PC-9 (cell line): ENCODE measurements at places on chromosomes 5 and 9.

GRCh38 chr5:178199581-178200434, 4.5 kb upstream of the HNRNPAB start:
- no peak overlapping the region for H3K27ac ChIP-seq
- H3K4me3 ChIP-seq: no peak overlapping the region

- no peaks in the 10 kb centered on the region for H3K36me3 ChIP-seq
- no peak overlapping the region for H3K4me3 ChIP-seq
- no peak overlapping the region for H3K27ac ChIP-seq
- DNase-seq: no peak
- H3K4me1 ChIP-seq: no peaks in the 10 kb centered on the region
These were observed 536.5 kb downstream of the CDK5RAP2 start for GRCh38 chr9:120043448-120043847.

- H3K27me3 ChIP-seq: no peaks in the 10 kb centered on the region
These were observed 17.0 kb downstream of the CDK5RAP2 start for GRCh38 chr9:120562861-120563443.

DNA sequence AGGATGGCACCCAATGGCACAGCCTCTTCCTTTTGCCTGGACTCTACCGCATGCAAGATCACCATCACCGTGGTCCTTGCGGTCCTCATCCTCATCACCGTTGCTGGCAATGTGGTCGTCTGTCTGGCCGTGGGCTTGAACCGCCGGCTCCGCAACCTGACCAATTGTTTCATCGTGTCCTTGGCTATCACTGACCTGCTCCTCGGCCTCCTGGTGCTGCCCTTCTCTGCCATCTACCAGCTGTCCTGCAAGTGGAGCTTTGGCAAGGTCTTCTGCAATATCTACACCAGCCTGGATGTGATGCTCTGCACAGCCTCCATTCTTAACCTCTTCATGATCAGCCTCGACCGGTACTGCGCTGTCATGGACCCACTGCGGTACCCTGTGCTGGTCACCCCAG, 25.4 kb downstream of the HRH2 start:
- DNase-seq: no peak
- peaks cover 100% of the 10 kb centered on the region for H3K27me3 ChIP-seq
- no peak overlapping the region for H3K27ac ChIP-seq

- DNase-seq: no peak
- no peak overlapping the region for H3K27ac ChIP-seq
- no peaks in the 10 kb centered on the region for H3K36me3 ChIP-seq
- H3K4me3 ChIP-seq: no peak overlapping the region
These were observed 21.6 kb downstream of the KLF9 start for GRCh38 chr9:70392850-70393249.

GRCh38 chr9:136629879-136630661, 32.6 kb upstream of the EGFL7 start:
- peak; percentile 80 for DNase-seq
- H3K36me3 ChIP-seq: no peaks in the 10 kb centered on the region
- H3K4me1 ChIP-seq: 0 out of 2 replicates have a peak, but pooled peaks cover 1% of the 10 kb centered on the region
- H3K27ac ChIP-seq: no peak overlapping the region

DNA sequence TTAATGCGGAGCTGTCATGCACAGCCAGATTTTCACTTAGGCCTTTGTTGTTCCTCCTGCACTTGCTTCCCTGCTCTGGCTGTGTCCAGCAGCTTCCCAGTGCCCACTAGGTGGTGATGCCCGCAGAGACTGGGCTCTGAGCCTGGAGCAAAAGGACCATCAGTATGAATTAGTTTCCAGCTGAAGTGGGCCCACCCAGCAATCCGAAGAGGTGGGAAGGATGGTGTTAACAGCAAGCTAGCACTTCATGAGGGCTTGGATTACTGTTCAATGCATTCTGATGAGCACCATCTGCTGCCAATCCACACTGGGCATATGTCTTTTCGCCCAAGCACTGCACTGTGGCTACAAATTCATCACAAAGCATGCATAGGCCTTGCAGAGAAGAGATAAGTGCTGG, 459.1 kb downstream of the SPOCK1 start:
- no peaks in the 10 kb centered on the region for H3K36me3 ChIP-seq
- H3K4me3 ChIP-seq: no peak overlapping the region
- no peak overlapping the region for H3K27ac ChIP-seq
- no peaks in the 10 kb centered on the region; the same call in 1 of the 2 replicates for H3K4me1 ChIP-seq
- DNase-seq: no peak

- H3K27ac ChIP-seq: no peak overlapping the region
- no peaks in the 10 kb centered on the region for H3K36me3 ChIP-seq
- DNase-seq: no peak
- H3K4me3 ChIP-seq: no peak overlapping the region
These were observed 473.7 kb upstream of the PTGER4 start for GRCh38 chr5:40206030-40206429.

GRCh38 chr9:89536600-89536999, 38.7 kb upstream of the SEMA4D start:
- no peaks in the 10 kb centered on the region for H3K4me1 ChIP-seq
- no peak for DNase-seq
- H3K4me3 ChIP-seq: no peak overlapping the region

DNA sequence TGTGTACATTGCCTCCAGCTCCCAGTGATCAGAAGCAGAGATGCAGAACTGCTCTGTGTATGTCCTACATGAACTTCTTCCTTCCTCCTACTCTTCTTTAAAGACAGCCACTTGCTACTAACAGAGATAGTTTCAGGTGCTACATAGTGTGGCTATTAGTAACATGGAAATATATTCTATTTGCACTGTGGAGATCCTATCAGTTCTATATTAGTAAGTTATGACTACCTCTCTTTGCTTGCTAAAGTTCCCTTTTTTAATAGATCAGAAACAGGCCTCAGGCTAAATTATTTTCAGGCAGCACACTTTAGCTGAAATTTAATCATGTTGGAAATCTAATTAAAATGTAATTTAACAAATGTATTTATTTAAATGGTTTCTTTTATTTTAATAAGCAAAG, 64.4 kb upstream of the TNFSF8 start:
- no peak overlapping the region for H3K27ac ChIP-seq
- H3K36me3 ChIP-seq: no peaks in the 10 kb centered on the region
- peaks cover 13% of the 10 kb centered on the region; the same call in 1 of the 2 replicates for H3K27me3 ChIP-seq

DNA sequence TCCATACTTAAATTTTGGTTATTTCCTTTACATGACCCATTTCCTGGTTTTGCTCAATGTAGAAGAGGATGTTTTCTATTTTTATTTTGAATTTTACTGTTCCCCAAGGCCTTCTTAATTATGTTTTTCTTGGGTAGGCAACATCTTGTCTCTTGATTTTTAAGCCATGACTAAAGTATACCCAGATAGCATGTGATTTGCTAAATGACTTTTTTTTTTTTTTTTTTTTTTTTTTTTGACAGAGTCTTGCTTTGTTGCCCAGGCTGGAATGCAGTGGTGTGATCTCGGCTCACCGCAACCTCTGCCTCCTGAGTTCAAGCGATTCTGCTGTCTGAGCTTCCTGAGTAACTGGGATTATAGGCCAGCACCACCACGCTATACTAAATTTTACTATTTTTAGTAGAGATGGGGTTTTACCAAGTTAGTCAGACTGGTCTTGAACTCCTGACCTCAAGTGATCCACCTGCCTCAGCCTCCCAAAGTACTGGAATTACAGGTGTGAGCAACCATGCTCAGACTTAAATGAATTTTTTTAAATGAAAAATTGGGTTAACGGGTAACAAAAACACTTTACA, 198.6 kb upstream of the DAB2 start:
- no peaks in the 10 kb centered on the region for H3K27me3 ChIP-seq
- peak overlapping the region; percentile 78 for H3K27ac ChIP-seq
- DNase-seq: no peak
- H3K36me3 ChIP-seq: 0 out of 2 replicates have a peak, but pooled peaks cover 10% of the 10 kb centered on the region

DNA sequence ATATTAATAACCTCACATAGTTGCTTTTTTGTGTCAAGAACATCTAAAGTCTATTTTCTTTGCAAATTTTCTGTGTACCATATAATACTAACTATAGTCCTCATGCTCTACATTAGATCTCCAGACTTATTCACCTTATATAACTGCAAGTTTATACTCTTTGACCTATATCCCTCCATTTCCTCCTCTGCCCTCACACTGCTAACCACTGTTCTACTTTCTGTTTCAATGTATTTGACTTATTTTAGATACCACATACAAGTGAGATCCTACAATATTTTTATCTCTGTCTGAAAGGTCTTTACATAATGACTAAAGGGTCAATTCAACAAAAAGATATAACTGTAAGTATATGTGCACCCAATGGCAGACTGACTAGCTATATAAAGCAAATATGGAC, 789.7 kb upstream of the ZNF608 start:
- no peaks in the 10 kb centered on the region for H3K4me1 ChIP-seq
- no peak overlapping the region for H3K27ac ChIP-seq
- H3K36me3 ChIP-seq: no peaks in the 10 kb centered on the region

DNA sequence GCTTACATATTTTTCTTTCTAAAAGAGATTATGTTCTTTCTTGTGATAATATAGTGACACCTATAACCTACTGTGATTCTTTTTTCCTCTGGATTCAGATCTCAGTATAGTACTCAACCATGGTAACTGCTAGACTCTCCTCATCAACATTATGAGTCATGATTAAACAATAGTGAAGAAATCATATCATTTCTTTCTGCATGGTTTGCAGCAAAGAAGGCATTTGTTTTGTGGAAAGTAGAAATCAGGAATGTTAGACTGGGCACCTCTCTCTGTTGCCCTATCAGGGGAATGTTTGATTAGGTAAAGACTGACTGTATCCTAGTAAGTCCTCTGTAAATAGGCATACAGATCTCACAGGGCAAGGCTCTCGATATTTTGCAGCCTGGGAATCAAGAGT, 25.6 kb upstream of the SMC2 start:
- DNase-seq: peak; percentile 47
- H3K27ac ChIP-seq: no peak overlapping the region
- H3K36me3 ChIP-seq: no peaks in the 10 kb centered on the region
- H3K27me3 ChIP-seq: no peaks in the 10 kb centered on the region
- no peaks in the 10 kb centered on the region for H3K4me1 ChIP-seq

- H3K27ac ChIP-seq: no peak overlapping the region
- H3K27me3 ChIP-seq: no peaks in the 10 kb centered on the region
- H3K36me3 ChIP-seq: peaks cover 7% of the 10 kb centered on the region
- H3K4me1 ChIP-seq: peaks cover 8% of the 10 kb centered on the region
- DNase-seq: peak; percentile 35
- no peak overlapping the region for H3K4me3 ChIP-seq
These were observed 5.4 kb downstream of the MRPS27 start for GRCh38 chr5:72314571-72315172.

DNA sequence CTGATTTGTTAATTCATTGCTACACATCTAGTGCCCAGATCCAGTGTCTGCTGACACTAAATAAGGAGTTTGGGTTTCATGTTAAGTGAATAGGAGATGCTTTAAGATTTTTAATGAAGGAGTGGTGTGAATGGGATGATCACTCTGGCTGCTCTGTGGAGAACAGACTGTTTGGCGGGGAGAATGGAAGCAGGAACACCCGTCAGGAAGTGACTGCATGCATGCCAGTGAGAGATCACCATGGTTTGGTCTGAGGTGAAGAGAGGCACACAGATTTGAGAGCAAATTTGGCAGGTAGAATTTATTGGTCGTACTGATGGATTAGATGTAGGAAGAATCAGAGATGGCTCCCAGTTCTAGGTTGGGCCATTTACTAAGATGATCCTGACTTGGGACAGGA, 19.8 kb downstream of the ATP6V0E1 start:
- no peak overlapping the region for H3K27ac ChIP-seq
- no peaks in the 10 kb centered on the region for H3K36me3 ChIP-seq
- no peaks in the 10 kb centered on the region for H3K4me1 ChIP-seq
- no peak for DNase-seq

GRCh38 chr5:31133488-31133887, 60.0 kb upstream of the CDH6 start:
- no peak overlapping the region for H3K27ac ChIP-seq
- no peaks in the 10 kb centered on the region for H3K4me1 ChIP-seq
- H3K4me3 ChIP-seq: no peak overlapping the region
- peaks cover 9% of the 10 kb centered on the region for H3K27me3 ChIP-seq

- no peaks in the 10 kb centered on the region for H3K4me1 ChIP-seq
- H3K4me3 ChIP-seq: no peak overlapping the region
- H3K27ac ChIP-seq: no peak overlapping the region
- no peaks in the 10 kb centered on the region for H3K36me3 ChIP-seq
- DNase-seq: no peak
These were observed 71.1 kb downstream of the TNC start for GRCh38 chr9:115046824-115047223.

- no peak overlapping the region for H3K27ac ChIP-seq
- no peaks in the 10 kb centered on the region for H3K27me3 ChIP-seq
- no peak overlapping the region for H3K4me3 ChIP-seq
- DNase-seq: no peak
- no peaks in the 10 kb centered on the region for H3K4me1 ChIP-seq
These were observed 1057.2 kb upstream of the CDH10 start for GRCh38 chr5:25701936-25702335.

DNA sequence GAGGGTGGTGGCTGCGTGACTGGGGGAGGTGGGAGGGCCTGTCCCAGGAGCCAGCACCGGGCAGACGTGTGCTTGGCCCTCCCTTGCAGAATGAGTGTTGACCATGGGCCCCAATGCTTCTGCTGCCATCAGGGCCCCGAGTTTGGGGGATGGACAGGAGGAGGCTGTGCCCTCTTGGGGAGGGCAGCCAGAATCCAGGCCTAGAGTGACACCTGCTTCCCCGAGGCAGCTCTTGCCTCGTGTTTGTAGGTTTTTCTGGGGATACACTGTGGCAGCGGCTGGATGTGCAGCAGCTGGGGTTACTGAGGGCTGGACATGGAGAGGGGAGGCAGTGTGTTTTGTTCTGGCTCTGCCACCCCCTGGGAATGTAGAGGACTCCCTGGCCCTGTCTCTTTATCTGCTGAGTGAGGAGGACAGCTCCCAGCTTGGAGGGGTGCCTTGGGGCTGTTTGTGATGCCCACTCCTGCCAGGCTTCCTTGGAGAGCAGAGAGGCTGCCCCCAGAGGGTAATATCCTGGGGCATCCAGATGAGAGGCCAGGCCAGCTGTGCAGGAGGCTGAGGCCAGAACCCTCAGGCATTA, 22.7 kb downstream of the WNK2 start:
- H3K27ac ChIP-seq: no peak overlapping the region
- no peak overlapping the region for H3K4me3 ChIP-seq
- no peaks in the 10 kb centered on the region for H3K27me3 ChIP-seq
- DNase-seq: no peak
- peaks cover 4% of the 10 kb centered on the region for H3K4me1 ChIP-seq
- H3K36me3 ChIP-seq: no peaks in the 10 kb centered on the region

GRCh38 chr9:135887585-135888050, 19.7 kb downstream of the CAMSAP1 start:
- no peak for DNase-seq
- no peaks in the 10 kb centered on the region for H3K4me1 ChIP-seq
- H3K36me3 ChIP-seq: no peaks in the 10 kb centered on the region
- H3K4me3 ChIP-seq: no peak overlapping the region

GRCh38 chr5:147234825-147235635, at the start of gene STK32A:
Gene STK32A, plus strand, starts transcription at chr5:147235026. Its CDS starts 4,609 bp downstream, at chr5:147239635.
- H3K27ac ChIP-seq: no peak within 1 kb of the TSS
- no peaks in the 10 kb centered on the region for H3K36me3 ChIP-seq
- 0 out of 2 replicates have a peak, but pooled peaks cover 3% of the 10 kb centered on the region for H3K27me3 ChIP-seq
- H3K4me3 ChIP-seq: no peak within 1 kb of the TSS

GRCh38 chr5:143190260-143190810, 213.2 kb downstream of the NR3C1 start:
- no peak overlapping the region for H3K4me3 ChIP-seq
- H3K36me3 ChIP-seq: no peaks in the 10 kb centered on the region
- H3K4me1 ChIP-seq: peaks cover 13% of the 10 kb centered on the region
- DNase-seq: no peak
